Stimulated activated CD8-positive, alpha-beta memory T cell treated with anti-CD3 and anti-CD28 coated beads, Interleukin-15, amount 100 ng/mL, for 24 hours (primary cell): ENCODE measurements at places on chromosomes 2 and 18.

GRCh38 chr2:186017278-186017677 lies 278.7 kb downstream of the FSIP2 start:
- no peak for DNase-seq

GRCh38 chr2:120476141-120476540 lies 130.2 kb downstream of the INHBB start:
- no peak for DNase-seq

DNA sequence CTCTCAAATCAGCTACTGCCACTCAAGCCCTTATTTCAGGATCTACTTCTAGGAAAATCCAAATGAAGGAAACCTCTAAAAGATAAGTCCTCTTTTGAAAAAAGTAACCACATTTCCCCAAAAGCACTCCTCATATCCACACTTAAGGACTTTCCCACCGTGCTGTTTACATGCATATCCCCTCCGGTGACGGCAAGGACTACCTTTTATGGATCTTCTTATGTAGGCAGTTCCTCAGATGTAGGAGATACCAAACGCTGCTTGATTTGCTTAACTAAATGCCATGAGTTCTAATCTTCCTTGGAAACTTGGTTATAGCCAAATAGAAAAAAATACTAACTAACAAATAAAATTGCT lies 6.9 kb upstream of the TMEM87B start:
- no peak for DNase-seq

- DNase-seq, result no peak
Observed at GRCh38 chr2:232432598-232433184, 23.3 kb upstream of the ALPI start.

- no peak for DNase-seq
Observed at GRCh38 chr2:216082117-216082711, 495 bp downstream of the TMEM169 start.

DNA sequence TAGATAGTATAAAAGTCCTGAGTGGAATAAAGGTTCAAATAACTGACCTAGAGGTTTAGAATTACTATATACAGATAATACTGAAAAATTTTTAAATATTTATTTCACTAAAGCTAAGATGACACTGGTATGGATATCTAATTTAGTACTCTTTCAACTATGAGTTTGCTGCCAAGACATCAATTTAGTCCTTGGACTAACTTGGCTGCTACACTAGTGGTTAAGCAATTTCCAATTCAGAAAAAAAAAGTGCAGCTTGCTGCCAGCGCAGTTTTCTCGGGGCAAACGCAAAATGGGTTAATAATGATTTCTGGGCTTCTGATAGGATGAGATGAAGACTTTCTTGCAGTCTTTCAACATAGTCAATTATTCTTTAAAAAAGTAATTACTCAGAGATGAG lies 10.8 kb downstream of the BUB1 start:
- DNase-seq, result no peak

DNA sequence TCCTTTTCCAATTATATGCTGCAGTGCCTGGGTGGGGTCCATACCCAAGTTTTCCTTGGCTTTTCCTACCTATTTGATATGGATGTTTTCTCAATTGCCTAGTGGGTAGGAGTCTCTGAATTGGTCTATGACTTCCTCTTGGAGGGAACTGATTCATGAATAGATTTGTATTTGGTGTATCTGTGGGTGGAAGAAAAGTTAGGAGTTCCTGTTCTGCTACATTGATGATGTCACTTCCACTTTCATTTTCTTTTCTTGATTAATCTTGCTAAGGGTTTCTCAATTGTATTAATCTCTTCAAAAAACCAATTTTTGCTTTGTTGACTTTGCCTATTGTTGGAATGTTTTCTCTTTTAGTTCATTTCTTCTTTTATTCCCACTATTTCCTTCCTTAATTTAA lies 37.4 kb upstream of the SLC9A2 start:
- no peak for DNase-seq

DNA sequence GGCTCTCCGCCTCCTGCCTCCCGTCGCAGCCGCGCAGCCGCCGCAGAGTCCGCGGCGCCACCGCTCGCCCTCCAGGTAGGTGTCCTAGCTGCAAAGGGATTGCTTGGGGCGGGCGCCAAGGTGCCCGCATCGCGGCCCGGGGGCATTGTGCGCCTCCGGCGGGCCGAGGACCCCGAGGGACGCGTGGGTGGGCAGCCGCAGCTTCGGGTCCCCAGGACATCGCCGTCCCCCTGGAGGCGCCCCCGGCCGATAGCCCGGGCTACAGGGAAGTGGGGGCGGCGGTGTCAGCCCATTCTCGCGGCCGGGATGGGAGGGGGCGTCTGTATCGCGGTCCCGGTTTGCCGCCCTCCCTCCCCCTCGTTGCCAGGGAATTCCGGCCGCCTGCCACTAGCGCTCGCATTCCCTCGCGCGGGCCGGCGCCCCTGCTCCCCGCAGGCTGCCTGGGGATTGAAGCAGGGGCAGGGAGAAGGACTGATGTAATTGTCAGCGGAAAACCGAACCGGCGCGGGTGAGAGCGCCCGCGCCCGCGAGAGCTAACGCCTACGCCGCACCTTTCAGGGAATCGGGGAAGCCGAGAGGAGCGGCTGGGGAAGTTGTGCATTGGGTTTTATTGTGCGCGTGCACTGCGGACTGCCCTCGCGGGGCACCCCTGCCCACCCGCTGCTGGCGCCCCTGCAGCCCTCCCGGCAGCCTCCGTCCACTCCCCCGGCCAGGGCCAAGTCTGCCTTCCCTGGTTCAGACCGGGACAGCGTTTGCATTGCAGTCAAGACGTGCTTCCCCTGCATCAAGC lies 483 bp downstream of the OSBPL6 start:
- no peak for DNase-seq

- DNase-seq, result no peak
Observed at GRCh38 chr2:240391111-240392051, 44.1 kb upstream of the GPC1 start.

- no peak for DNase-seq
Observed at GRCh38 chr2:72689579-72690195, 136.1 kb downstream of the EXOC6B start.

- no peak for DNase-seq
Observed at GRCh38 chr2:177649568-177650518, 257.3 kb downstream of the AGPS start.

DNA sequence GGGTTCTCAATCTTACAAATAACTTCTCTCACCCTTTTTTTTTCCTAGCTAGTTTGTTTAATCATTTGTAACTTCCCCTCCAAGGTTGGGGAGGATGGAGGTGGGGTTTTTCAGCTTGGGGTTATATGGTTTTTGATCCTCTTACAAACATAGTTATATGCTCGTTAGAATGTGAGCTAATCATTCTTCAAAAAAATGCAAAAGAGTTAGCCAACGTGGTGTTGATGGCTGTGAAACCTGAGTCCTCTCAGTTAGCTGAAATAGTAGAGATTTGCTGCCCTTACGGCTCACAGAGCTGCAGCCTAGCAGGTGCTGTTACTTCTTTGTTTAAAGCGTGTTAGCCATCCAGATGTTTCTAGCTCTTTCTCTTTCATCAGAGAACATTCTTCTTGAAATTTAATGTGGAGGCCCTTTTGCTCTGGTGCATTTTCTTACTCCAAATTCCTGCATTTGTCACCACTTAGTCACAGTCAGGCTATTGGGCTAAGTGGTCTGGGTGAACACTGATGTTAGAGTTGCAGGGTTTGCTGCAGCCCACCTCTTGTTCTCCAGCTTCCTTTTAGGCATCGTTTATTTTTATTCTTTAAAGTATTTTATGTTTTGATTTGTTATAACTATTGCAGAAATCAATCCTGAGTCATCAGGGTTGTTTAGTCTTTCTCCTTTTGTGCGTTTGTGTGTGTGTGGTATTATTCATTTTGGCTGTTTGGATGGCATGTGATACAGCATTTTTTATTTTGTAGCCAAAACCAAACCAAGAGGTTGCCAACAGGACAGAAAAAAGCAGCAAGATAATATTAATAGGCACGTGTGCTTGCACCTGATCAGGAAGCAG lies 41.1 kb downstream of the LIMS1 start:
- no peak for DNase-seq

DNA sequence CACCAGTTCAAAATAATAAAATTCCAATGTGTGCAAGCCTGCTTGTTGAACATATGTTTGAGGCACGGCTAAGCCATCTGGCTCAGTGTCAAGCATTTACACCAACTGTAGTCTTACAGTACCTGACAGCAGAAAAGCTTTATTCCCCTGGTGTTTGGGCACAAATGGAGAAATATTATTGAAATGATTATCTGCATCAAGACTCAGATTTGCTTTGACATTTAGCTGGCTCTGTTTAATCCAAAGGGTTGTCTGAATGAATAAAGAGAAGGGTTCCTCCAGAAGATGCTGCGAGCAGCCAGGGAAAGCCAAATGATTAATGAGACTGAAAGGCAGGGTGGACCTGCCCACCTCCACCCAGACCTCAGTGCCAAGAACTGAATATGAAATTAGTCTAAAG lies 393.2 kb upstream of the GALNT5 start:
- DNase-seq, result no peak

DNA sequence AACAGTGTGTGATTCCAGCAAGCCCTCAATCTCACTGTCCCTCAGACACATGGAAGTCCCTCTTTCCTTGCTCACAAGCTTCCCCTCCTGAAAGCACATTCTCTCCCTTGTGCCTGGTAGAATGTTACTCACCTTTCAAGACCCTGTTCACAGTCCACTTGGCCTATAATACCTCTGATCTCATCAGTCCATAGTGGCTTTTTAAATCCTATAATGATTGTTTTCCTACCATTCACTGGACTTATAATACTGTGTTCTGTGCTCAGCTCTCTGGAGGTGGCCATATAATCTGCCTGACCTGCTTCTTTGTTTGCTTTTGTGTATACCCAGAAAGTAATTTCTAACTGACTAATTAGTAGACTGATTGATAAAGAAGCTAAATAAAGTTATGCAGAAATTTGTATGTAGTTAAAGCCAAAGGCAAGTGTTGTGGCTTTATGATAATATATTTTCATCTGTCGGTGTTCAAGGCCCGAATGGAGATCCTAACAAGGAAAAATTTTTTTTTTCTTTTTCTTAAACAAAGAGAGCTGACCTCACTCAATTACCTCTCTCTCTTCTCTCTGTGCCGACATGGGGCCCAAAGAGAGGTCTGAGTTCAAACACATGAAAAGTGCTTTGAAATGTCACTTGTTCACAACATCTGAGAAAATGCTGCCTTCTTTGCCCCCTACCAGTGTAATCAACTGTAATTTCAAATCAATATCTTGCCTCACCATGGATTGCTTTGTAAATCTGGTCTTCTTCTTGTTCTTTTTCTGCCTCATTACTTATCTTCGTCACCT lies 1033.0 kb upstream of the PIK3C3 start:
- no peak for DNase-seq

DNA sequence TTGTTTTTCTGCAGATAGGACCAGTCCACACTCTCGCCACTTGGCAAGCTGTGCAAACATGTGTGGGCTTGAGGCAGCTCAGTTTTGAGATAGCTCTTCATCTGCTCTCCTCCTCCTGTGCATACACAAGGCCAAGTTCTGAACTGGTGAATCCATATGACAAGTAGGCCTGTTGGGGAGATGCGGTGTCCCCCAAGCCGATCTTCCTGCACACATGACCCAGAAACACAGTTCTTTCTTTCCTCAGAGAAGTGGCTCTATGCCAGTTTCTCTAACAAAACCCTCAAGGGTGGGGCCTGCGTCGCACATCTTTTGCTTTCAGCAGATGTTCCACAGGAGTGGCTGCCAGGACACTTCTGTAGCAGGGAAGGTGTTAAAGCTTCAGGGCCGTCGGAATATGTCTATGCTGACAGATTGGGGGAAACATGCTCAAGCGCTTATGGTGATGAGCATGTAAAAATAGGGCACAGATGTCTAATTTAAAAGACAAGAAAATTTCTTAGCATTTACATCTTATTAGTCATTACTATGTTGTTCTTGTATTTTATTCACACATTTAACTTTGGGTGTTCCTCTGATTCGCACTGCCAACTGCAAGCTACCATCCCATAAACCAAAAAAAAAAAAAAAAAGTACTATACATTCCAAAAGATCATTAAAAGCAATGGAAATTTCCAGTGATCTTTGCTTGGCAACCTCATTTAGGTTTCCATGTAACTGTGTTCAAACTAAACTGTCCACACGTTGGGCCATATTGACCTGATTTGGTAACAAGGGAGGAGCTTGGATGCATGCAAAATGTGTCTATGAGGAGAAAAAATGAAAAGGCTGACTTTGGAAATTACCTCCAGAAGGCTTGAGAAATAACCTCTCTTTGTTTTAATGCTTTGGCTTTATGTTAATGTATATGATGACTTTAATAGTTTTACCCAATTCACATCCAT lies 1055.5 kb upstream of the KLHL29 start:
- DNase-seq, result no peak

GRCh38 chr2:222993920-222994650 lies 57.9 kb upstream of the KCNE4 start:
- no peak for DNase-seq

DNA sequence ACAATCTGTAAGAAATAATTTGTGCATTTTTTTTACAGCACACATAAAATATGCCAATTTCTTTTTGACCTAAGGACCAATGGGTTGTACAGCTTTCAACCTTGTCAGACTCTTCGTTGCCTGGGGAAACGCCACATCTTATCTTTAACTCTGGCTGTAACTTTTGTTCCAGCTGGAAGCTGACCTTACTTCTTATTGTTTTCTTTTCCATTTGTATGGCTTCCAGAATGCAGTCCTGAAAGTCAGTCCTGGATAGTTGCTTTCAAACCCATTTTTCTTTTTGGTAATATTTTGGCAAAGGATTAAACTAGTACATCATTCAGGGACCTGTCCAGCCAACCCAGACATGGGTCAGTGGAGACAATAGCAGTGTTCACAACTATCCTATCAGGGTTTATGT lies 686.5 kb upstream of the CDH2 start:
- DNase-seq, result no peak

GRCh38 chr2:188291617-188292347 lies at the start of gene GULP1:
GULP1 (plus strand) TSS chr2:188291874; CDS start chr2:188477703, 185,829 bp downstream.
- DNase-seq, result no peak

GRCh38 chr18:63444580-63444979 lies 22.3 kb upstream of the VPS4B start:
- DNase-seq, result no peak

- no peak for DNase-seq
Observed at GRCh38 chr2:217623281-217623912, 379.4 kb downstream of the TNS1 start.

GRCh38 chr2:205473791-205474190 lies 208.5 kb upstream of the NRP2 start:
- DNase-seq, result no peak

DNA sequence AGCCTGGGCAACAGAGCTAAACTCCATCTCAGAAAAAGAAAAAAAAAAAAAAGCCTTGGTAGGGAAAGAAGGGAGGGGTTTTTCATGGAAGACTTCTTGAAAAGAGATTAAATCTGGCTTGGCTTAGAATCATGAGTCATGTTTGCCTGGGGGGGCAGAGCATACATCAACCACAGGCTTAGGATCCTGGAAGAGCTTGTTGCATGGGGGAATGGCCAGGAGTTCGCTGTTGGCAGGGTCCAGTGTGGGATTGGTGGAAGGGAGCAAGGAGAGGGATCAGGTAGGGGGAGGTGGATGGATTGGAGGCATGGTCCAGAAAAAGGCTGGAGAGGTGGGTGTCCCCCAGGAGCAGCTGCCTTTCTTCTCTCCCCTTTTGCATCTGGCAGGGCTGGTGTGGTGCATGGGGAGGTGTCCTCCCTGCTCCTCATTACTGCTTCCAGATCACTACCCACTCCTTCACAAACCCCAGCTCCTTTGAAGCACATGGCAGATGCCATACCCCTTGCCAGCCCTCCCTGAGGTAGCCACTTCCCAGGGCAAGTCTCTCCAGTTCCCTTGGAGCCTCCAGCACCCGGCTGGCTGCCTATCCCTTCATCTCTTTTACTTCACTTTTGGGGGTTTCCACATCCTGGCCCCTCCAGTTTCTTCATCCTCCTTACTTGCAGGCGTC lies 2.5 kb downstream of the ARMC9 start:
- no peak for DNase-seq
